Stimulated activated CD4-positive, alpha-beta T cell treated with anti-CD3 and anti-CD28 coated beads, Interleukin-15, amount 100 ng/mL, for 24 hours (primary cell): ENCODE measurements at places on chromosomes 4 and X.

DNA sequence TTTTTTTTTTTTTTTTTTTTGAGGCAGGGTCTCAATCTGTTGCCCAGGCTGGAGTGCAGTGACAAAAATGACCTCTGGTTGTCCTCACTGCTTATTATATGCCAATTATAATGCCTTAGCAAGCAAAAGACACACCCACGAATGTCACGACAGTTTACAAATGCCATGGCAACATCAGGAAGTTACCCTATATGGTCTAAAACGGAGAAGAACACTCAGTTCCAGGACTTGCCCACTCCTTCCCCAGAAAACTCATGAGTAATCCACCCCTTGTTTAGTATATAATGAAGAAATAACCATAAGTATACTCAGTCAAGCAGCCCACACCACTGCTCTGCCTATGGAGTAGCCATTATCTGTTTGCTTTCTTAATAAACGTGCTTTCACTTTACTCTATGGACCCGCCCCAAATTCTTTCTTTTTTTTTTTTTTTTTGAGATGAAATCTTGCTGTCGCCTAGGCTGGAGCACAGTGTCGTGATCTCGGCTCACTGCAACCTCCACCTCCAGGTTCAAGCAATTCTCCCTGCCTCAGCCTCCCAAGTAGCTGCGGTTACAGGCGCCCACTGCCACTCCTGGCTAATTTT is 106.2 kb downstream of the SMIM20 start:
- peak; percentile 27 for DNase-seq

GRCh38 chr4:82481506-82481840 is 51.1 kb downstream of the ENOPH1 start:
- DNase-seq, result no peak

GRCh38 chr4:25970691-25971432 is 56.8 kb downstream of the SMIM20 start:
- no peak for DNase-seq

DNA sequence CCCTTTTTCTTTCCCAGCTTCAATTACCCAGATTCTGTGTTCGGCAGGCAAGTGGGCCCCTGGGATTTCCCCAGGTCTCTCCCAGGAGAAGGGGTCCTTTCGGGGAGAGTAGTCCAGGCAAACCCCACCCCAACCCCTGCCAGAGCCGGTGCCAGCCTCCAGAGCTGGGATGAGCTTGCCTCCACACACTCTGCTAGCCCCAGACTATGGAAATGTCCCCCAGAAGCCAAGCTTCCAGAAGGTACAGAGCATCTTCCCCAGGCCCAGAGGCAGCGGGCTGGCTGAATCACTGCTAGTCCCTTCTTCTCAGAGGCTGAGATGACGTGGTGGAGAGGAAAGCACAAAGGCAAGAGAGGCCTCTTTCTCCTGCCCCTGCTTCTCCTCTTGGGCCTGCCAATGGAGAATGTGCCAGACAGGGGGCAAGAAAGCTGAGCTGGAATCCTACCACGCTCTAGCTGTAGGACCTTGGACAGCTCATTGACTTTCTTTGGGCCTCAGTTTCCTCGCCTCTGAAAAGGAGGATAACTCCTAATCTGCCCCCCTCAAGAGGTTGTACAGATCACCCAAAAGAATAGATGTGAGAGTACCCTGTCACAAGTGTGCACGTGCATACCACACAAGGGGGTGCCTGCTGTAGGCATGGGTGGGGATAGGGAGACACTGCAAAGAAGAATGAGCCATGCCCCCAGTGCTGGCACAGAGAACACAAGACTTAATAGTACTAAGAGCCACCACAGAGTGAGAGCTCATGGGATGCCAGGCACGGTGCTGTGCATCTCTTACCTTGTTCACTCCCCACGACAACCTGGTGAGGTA is 2.1 kb downstream of the SASH3 start:
- peak; percentile 62 for DNase-seq
